AG20443 (cell line): ENCODE measurements at places on chromosomes 1 and 21.

DNA sequence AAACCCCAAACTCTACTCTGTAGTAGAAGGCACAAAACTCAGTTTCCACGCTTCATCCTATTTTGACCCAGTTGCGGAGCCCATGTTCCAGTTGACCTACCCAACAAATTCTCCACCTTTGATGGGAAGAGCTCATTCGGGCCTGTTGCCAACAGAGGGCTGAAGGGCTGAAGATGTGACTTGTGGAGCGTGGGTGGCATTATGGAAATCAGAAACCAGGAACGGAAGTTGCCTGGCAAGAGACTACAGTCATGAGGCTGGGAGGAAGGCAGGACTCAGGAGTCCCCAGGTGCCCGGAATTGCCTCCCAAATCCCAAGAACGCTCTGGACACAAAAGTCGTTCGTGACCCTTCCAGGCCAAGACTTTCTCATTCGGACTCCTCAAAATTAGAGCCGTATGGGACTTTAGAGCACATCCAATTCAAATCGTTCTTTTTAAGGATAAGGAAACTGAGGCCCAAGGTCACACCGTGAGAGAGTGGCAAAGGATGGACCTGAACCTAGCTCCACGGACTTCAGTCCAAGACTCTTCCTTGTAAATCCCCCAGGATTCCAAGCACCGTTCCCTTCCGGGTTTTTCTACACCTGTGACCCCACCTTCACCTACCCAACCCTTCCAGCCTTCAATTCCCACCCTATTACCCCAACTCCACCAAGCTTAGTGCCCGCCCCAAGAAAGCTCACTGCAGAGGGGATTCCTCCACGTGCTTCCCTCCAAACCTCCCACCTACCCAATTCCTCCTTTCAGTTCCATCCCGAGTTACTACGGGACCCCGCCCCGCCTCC is 739 bp downstream of the SMG5 start:
- DNase-seq, result no peak

DNA sequence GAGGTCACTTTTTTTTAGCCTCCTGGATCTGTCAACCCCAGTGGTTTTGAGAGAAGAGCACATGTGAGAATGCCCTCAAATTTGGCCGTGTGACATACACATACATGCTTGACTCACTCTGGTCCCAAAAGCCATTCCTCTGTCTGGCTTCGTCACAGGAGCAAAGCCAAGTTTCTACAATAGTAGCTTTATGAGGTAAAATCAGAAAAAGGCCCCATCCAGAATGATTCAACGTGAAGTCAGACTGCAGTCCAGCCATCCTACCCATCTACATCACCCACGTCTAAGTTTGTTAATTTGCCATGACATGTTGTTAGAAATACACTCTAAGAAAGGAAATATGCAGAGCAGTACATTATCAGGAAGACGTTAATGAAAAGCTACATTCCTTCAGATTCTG is 245.2 kb downstream of the SDCCAG8 start:
- peak; percentile 66 for DNase-seq

GRCh38 chr1:53567450-53567849 is 108.3 kb downstream of the DMRTB1 start:
- no peak for DNase-seq

GRCh38 chr1:25890239-25891034 is 14.9 kb upstream of the PAQR7 start:
- DNase-seq, result no peak

DNA sequence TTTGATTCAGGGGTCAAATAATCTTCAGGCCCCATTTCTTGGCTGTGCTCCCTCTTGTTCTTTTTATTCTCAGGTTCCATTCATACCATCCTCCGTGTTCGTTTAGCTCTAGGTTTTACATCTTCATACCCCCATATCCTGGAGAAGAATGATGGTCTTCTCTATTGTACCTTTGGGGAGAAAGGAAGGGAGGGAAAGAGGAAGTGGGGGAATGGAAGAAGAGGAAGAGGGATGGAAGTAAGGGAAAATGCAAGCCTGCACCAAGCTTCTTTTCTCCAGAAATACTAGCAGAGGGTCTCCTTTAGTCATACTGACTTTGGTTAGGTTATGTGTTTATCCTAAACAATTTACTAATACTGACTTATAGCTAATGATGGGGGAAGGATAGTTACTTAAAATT is 52.4 kb downstream of the FNBP1L start:
- no peak for DNase-seq

DNA sequence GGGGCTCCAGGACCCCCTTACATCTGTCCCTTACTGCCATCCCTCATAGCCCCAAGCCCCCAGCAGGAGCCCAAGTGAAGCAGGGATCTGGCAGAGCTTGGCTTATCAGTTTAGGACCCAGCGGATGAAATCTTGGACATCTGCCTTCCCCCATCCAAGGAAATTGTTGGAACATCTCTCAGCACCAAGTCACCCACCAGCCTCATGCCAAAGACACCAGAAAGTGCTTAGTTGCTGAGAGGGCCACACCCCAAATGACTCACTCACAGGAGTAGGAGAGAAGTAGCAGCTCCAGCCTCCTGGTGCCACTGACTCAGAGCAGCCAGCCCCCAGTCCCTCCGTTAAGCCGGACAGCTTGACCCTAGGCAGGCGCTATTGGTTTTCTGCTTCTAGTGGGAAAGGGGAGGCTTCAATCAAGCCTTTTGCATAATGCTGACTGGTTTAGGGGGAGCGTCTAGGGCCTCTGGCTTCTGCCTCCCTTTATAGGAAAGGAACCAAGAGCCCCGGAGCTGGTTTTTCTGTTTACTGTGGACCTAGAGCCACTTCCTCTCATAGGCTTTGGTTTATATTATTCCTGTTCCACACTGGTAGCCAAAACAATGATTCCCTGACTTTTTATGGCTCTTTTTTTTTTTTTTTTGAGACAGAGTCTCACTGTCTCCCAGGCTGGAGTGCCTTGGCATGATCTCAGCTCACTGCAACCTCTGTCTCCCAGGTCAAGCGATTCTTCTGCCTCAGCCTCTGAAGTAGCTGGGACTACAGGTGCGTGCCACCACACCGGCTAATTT is 114.2 kb upstream of the IPO9 start:
- peak; percentile 94 for DNase-seq

- DNase-seq, result no peak
These were observed 168.1 kb downstream of the DUSP10 start for GRCh38 chr1:221573756-221574155.

DNA sequence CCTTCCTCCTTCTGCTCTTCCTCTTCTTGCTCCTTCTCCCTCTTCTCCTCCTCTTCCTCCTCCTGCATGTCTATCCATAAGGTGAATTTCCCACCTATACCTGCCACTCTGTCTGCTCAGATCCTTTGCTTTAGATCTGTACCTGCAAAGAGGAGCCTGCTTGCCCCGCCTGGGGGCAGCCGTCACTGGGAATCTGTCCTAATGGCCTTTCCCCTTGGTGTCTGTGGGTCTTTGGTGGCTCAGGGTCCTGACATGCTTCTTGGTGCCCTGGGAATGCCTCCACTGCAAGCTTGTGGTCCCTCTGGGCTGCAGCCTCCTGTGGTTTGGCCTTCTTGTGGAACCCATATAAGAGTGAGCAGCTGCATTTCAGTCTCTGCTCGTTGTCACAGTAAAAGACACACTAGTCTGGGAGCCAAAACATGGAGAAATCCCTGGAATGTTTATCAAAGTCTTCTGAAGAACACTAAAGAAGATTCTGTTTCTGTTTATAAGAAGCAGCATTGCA is 79.5 kb upstream of the CSF3R start:
- no peak for DNase-seq

GRCh38 chr1:94231746-94232145 is 5.6 kb downstream of the ARHGAP29 start:
- DNase-seq, result no peak
